ENCODE measurements at places on chromosomes 7 and 10.
A peak's percentile ranks its signal among the peaks of the same experiment; 100 is the strongest.

GRCh38 chr10:86851328-86852207 is 95.1 kb downstream of the BMPR1A start:
- DNase-seq, result no peak

GRCh38 chr7:105185290-105186010 is 171.4 kb downstream of the KMT2E start:
- DNase-seq, result no peak

GRCh38 chr7:106009503-106010226 is 46.6 kb downstream of the CDHR3 start:
- peak; percentile 93 for DNase-seq

DNA sequence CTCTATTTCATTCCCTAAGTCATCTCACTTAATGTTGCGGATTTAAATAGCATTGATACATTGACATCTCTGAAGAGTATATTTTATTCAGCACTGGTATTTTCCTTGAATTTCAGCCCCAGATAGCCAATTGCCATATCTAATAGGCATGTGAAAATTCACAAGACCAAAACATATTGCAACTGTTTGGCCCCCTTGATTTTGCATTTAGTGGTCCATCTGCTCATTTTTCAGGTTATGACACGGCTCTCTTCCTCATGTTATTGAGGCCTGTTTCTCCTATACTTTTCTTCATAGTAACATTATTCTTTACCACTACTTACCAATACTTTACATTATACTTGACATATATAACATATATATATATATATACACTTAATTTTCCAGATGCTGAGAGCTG is 43.7 kb downstream of the MKLN1 start:
- DNase-seq, result no peak

GRCh38 chr7:150734254-150734653 is 3.0 kb upstream of the GIMAP5 start:
- no peak for DNase-seq

GRCh38 chr10:89580243-89580642 is 44.8 kb upstream of the SLC16A12 start:
- DNase-seq, result no peak

DNA sequence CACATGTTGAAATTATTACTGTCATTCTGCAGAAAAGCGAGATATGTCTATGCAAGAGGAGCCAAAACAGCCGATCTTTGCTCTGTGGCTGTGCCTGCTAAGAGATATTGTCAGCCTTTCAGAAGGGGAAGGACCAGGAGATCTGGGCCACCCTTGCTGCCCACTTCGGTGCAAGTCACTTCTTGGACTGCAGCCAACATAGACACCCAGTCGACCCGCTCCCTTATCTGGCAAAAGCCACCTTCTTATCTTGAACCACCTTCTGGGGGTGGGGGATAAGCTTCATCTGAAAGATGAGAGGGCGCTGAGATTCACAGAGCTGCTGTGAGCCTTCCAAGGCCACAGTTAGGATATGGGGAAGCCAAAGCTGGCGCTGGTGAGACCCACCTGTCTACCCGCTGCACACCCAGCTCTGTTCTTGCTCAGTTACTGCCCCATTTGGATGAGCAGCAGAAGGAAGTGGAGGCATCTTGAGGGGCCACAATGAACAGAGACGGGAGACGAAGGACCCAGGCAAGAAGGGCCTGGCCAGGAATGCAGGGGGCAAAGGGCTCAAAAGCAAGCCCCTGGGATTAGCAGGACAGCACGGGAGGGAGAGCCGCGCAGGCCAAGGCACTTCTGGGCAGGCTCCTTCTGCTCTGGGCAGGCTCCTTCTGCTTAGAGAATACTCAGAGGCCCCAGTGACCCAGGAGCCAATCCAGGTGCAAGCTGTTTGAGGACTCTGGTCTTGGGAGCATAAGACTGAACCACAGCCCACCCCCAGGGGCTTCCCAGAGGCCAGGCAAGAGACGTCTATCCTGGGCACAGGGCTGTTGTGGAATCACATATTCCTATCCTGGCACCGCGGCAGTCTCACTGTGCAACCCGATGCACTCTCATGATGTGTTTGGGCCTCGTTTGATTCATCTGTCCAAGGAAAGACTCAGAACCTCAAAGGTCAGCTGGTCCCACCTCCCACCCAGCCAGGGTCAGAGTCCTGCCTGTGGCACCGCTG is 38.4 kb upstream of the NPFFR1 start:
- DNase-seq, result no peak

GRCh38 chr7:26567266-26567665 is 275.6 kb downstream of the SNX10 start:
- no peak for DNase-seq

DNA sequence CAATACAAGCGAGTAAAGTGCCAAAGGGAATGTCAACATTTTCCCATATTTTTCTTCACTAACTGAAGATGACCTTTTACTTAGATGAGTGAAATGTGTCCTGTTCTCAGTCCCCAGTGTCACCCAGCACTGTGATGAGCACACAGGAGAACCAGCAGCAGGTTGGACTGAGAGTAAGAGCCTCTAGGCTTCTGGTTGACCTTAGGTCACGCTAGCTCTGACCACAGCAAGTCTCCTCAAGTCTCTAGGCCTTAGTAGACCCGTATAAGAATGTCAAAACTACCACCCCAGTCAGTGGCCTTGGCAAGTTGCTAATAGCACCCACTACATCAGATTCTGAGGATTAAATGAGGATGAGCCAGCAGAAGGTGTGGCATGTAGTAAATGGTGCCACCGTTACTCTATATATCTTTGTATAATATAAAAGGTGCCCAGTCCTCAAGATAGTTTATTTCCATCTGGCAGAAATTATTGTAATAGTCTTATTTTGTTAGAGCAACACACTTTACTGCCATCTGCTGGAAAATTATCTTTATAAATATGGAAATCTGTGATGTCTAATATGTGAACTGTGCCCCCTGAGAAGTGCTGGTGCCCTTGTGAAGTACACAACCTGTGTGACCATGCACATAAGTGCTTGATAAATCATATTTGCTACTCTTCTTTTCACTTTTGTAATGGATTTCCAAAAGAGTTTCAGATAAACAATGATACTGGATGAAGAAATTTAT is 75.7 kb downstream of the SPAG6 start:
- no peak for DNase-seq

DNA sequence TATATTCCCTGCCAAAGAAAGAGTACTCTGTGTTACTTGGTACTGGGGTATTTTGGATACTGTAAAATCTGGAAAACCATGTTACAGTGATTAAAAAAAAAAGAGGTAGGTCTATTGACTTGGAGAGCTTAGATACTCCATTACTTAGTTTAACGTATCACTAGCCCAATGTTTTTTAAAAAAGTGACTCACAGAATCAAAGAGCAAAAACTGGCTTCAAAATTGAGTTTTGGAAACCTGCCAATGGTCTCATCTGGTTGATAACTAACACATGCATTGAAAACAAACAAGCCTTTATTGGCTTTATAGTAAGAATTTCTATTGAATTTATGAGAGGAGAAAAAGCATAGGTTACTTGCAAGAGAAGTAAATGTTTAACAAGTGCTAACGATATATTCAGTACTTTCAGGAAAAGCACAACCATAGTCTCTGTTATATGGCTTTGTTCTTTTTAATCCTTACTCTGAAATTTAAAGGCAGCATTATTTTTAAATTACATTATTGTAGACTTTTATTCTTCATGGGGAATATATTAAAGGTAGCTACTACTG is 563.3 kb upstream of the SORCS1 start:
- no peak for DNase-seq

- DNase-seq, result no peak
Measured at GRCh38 chr10:51377932-51378599, 303.8 kb downstream of the PRKG1 start.

- DNase-seq, result peak; percentile 73
Measured at GRCh38 chr7:26549281-26549944, 257.8 kb downstream of the SNX10 start.

DNA sequence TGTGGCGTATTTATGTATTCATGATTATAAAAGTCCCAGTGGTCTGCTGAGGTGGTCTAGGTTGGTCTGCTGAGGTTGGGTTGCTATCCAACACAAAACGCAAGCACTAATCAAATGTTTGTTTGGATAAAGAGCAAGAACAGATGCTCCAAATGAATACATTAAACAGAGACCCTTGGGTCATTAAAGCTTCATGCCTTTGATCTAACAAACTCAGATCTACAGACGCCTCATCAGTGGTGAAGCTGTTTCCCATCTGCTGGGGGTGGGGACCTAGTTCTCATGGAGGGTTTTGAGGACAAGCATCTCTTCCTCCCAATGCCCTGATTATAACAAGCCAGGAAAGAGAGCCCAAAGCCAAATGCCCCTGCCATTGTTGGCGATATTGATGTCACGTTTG is 786.7 kb downstream of the NRG3 start:
- no peak for DNase-seq

- no peak for DNase-seq
Measured at GRCh38 chr7:121371883-121372282, 24.2 kb downstream of the FAM3C start.

- no peak for DNase-seq
Measured at GRCh38 chr10:121832647-121833046, 95.2 kb downstream of the ATE1 start.

DNA sequence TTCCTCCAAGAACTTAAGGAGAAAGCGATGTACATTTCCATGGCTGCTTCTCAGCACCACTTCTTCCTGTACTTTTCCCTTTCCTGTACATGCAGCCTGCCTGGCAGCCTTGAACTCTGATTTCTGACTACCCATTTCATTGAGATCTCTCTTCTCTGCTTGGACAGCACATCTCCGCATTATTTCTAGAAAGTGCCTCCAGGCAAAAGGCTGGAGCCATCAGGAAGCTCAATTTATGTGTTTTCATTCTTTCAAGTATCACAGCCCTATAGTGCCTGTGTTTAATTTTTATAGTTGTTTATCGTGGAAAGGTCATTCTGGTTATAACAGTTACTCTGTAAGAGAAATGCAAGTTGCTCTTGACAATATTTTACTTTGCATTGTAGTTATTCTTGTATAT is 688.0 kb upstream of the ANKRD30A start:
- DNase-seq, result no peak

DNA sequence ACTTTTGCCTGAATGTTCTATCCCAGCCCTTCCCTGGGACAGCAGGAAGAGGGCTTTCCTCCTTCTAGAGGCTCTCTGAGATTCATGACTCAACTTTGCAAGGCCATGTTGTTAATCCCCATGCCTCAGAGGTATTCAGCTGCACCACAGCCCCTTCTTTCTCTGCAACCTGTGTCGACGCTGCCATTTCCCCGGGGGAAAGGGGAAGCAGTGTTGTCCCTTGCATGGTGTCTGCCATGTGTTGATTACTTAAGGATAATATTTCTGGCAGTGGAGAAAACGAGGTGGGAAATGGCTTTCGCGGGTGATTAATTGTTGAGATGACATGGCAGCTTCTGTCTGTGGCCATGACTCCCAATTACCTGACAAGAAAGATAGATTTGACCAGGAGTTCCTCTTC is 133.1 kb downstream of the SORCS3 start:
- no peak for DNase-seq

- DNase-seq, result no peak
Measured at GRCh38 chr10:104255311-104255981, 754 bp downstream of the GSTO1 start.

DNA sequence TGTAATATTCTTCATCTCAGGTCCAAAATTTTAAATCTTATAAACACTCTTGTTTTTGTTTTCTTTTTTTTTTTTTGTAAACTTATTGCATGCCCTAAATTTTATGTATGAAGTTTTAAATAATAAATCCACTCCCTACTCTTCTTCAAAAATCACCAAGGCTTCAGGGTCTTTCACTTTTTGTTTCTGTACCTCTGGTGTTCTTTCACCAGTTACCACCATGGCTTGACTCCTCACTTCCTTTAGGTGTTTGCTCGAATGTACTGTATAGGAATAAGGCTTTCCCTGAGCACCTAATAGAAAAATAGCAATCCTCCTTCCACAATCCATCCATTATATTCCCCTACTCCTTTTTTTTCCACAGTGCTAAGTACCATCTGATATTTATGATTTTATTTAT is 962.8 kb upstream of the POT1 start:
- no peak for DNase-seq

GRCh38 chr10:21329995-21330627 is 195.4 kb downstream of the SKIDA1 start:
- no peak for DNase-seq

- peak; percentile 50 for DNase-seq
Measured at GRCh38 chr7:139995017-139995915, 67.5 kb downstream of the PARP12 start.

DNA sequence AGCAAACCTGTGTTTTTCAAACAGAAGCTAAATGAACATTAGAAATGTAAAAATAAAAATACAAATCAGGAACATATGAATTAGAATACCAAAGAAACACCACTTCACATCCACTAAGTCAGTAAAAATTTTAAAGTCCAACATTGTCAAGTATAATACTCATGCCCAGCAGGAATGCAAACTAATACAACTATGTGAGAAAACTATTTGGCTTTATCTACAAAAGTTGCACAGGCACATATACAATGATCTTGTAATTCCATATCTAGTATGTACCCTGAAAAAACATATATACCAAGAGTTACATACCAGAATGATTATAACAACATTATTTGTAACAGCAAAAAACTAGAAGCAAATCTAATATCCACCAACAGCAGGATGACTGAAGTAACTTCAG is 91.1 kb downstream of the RNF32 start:
- DNase-seq, result no peak

- DNase-seq, result no peak
Measured at GRCh38 chr10:118792526-118792925, 37.8 kb upstream of the CACUL1 start.

- DNase-seq, result no peak
Measured at GRCh38 chr7:149886018-149886415, 12.2 kb downstream of the ATP6V0E2 start.

GRCh38 chr7:82105463-82105862 is 335.6 kb upstream of the HGF start:
- no peak for DNase-seq

GRCh38 chr10:117250411-117250810 is 9.5 kb downstream of the SLC18A2 start:
- DNase-seq, result no peak

DNA sequence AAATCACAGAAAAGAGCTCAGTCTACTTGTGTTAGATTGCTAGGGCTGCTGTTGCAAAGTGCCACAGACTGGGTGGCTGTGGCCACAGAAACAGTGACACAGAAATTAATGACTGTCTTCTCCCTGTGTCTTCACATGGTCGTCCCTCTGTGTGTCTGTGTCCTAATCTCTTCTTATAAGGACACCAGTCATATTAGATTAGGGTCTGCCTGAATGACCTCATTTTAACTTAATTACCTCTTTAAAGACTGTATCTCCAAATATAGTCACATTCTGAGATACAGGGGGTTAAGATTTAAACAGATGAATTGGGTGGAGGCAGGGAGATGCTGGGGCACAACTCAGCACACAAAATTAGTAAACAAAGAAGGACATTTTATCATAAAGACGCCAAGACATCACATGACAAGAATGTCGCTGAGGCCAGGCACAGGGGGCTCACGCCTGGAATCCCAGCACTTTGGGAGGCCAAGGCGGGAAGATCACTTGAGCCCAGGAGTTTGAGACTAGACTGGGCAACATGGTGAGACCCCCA is 23.3 kb upstream of the PARD3 start:
- DNase-seq, result no peak

Measured in spleen (tissue), 13 donors.